ENCODE measurements at places on chromosomes 11 and 22. TPM values are rescaled to one million over a fixed set of nuclear protein-coding genes. Genes with fewer than 3 reads are reported as not detected.
A peak's percentile ranks its signal among the peaks of the same experiment; 100 is the strongest.

Gene LARGE1
- total RNA-seq, result 0.70 TPM

DNA sequence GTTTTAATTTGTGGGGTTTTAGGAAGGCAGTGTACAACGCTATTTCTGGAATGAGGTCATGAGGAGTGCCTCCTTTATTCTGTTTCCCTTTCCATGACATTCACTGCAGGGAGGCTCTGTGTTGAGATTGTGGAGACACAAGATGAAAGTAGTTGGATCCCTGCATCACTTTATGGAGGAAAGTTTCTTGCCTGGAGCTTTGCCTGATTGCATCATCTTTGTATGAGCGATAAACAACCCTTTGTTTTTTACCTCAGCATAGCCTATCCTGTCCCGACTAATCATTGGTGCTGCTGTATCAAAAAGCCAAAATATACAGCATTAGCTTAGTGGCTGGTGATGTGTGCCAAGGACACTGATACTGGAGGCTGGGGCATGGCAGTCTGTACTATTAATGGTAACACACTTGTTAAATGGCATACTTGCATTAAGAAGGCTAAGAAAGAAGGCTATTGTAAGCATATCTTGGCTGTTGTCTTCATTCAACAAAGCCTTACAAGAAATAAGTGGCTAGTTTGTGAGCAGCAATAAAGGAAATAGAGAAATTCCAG, 31.2 kb upstream of the SLC5A4 start:
- DNase-seq, result no peak

GRCh38 chr11:60498399-60498798, 5.8 kb downstream of the MS4A12 start:
- no peak for DNase-seq

GRCh38 chr11:1410366-1411291, 20.9 kb downstream of the BRSK2 start:
- no peak for DNase-seq

- DNase-seq, result no peak
These were observed 358.6 kb downstream of the TENM4 start for GRCh38 chr11:79082280-79082679.

GRCh38 chr22:36097880-36098279, 62.7 kb downstream of the APOL3 start:
- no peak for DNase-seq

DNA sequence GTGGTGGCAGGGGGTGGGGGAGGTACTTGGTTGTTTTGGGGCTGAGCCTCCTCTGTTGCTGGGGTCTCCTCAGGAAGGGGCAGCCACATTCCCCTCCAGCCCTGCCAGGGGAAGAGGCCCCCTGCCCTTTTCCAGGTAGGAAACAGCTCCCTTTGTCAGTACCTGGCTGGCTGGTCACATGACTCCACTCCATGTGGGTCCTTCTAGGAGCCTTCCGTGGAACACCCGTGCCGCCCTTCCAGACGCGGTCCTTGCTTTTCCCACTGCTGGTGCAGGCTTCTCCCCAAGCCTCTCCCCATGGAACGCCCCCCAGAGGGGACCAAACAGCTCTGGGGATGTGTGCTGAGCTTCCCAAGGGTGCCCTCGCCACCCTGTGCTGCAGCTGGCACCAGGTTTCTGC, 19.9 kb downstream of the IFT27 start:
- DNase-seq, result no peak

GRCh38 chr11:71384561-71384960, 63.6 kb downstream of the DHCR7 start:
- no peak for DNase-seq

DNA sequence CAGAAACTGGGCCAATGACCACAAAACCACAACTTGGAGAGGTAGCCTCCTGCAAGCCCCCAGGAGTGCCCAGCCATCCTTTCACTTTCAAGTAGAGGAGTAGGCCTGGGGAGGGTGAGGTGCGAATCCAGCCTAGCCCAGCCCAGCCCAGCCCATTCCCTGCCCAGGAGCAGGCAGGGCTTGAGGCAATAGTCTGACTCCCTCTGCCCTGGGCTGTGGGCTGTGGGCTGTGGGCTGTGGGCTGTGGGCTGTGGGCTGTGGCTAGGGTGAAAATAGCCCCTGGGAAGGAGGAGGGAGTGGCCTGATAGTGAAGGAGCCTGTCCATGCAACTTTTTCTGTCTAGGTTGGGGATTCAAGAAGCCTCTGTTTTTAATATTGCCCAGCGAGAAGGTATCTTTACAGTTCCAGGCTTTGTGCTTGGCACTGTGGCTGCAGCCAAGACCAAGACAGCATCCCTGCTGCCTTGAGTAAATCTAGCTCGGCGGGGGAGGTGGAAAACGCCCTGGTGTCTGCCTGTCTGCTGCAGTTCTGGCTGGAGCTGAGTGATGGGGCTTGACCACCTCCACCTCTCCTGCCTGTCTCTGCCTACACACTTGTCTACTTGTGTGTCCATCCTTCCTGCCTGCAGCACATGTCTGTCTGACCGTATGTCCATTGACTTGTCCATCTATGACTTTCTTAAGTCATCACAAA, 40.7 kb downstream of the LMO1 start:
- DNase-seq, result no peak

DNA sequence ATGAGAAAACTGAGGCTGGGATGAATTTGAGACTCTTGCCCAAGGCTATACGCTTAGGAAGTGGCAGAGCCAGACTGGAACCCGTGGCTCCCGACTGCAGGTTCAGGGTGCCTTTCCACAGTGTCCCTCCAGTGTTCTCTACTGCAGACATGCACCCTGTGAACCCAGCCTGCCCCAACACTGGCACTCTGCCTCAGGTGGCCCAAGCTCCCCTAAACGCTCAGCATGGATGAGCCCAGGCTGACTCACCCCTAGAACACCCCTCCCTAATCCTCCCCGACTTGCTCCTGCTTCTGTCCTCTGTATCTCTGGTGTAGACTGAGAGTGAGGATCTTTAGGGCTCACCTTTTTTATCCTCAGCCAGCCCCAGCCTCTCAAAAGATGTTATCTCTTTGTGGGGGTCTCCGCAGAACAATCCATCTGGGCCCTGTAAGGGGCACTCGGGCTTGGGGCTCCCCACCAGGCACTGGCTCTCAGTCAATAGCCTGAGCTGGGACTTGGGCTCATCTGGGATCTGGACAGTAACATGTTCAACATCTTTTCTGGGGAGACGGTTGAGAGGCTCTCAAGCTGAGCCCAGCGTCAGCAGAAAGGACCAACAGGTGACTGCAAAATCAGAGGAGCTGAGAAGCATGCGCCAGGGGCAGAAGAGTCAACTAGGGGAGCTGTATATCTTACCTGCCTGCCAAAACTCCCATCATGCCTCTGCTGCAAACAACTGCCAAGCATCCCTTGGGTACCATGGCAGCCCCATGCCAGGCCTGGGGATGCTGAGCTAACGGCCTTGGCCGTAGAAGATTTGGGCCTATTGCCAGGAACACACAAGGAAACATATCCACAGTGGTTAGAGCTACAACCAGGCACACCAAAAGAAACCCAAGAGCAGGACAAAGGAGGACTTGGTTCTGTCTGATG, 176.2 kb downstream of the BUD13 start:
- no peak for DNase-seq

Gene SULT4A1
- not detected for total RNA-seq

GRCh38 chr22:41285441-41285819, 557 bp downstream of the RANGAP1 start:
- peak; percentile 86 for DNase-seq

GRCh38 chr11:107740271-107740670, 28.4 kb upstream of the SLN start:
- DNase-seq, result no peak

DNA sequence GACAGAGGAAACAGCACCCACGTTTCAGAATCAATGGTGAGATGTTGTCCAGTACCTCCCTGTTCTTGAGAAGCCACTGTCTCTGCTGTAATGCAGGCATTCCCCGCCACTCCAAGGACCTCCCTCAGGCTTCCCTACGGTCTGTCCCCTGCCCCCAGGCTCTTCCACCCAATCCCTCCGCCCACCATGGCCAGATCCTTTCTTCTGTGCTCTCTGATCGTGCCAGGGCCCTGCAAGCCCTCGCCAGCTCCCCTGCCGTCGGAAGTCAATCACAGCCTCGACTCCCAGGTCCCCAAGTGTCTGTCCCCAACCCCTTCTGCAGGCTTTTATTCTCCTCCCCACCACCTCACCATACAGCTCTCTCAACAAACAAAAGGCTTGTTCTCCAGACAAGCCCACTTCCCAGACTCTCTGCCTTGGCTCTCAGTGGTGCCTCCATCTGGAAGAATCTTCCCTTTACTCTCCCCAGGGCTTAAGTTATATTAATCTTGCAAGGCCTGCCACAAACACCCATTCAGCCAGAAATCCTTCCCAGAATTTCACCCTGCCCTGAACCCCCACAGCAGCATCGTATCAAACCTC, 13.7 kb downstream of the SCN4B start:
- no peak for DNase-seq

Gene DDTL
- 3.5 TPM for total RNA-seq

Gene ABTB2
- total RNA-seq, result 1.0 TPM

- DNase-seq, result no peak
These were observed 61.5 kb downstream of the SYN3 start for GRCh38 chr22:32996702-32997101.

Gene SLC25A45
- total RNA-seq, result 40.0 TPM

Gene PEX16
- total RNA-seq, result 62.0 TPM

DNA sequence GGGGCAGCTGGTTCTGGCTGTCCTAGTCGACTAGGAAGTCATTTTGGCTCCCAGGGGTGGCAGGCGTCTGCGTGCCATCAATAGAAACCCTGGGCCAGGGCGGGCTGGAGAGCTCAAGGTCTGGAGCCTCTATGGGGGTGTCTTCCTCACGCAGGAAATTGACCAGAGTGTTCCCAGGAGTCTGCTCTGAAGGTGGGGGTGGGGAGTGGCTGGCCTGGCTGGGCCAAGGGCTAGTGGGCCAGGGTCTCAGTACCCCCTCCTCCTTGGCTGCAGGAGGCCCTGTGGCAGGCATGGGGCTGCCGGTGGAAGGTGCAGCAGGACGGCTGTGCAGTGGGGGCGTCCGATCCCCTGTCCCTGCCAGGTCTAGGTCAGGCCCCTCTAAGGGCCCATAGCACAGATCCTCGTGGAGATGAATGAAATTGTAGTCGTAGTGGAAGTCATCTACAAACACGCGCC, 64.6 kb downstream of the ARFGAP3 start:
- DNase-seq, result no peak

Gene TEX54
- total RNA-seq, result 0.59 TPM

Gene FOLR1
- total RNA-seq, result not detected

GRCh38 chr11:1497600-1497999, 11.0 kb upstream of the MOB2 start:
- no peak for DNase-seq

DNA sequence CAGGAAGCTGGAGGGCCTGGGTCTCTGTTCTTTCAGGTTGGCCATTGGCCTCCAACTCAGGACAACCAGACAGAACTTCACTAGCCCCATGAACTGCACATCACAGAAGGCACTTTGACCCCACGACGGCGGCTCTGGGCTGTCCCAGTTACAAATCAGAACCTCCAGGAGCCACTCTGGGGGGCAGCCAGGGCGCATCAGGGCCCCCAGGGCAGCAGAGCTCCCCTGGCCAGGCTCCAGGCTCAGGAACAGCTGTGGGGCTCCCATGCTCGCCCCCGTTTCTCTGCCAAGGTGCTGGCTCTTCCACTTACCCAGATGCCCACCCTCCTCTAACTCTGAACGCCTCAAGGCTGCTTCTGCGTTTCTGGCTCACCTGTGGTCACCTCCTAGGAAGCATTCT, 25.5 kb downstream of the TOLLIP start:
- DNase-seq, result no peak

DNA sequence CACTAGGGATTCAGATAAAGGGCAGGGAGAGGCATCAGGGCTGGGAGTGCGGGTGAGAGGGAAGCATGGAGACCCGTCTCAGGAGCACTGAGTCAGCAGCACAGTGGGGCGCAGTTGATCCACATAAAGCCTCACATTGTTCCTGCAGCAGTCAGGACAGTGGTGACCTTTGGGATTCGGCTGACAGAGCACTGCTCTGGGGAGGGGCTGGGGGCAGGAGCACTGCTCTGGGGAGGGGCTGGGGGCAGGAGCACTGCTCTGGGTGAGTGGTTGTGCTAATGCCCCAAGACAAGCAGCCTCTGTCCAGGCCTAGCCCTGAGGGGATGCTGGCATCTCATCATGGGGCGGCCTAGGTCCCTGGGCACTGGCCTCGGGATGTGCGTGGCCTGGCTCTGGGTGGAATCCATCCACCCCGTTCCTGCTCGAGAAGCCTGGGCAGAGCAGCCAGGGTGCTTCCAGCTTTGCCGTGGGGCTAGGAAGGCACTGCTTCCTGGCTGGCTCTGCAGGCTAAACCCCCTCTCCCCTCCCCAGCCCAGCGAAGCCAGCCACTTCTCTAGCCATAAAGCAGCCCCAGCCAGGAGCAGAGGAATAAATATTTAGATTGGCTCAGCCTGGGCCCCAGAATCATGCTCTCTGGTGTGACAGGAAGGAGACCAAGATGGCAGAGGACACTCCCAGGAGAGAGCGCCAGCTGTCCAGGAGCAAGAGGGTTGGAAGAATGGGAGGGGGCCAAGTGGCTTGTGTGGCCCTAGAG, 7.3 kb downstream of the OAF start:
- no peak for DNase-seq

GRCh38 chr11:66879583-66879982, 22.7 kb downstream of the LRFN4 start:
- no peak for DNase-seq

- no peak for DNase-seq
These were observed 17.8 kb upstream of the RAPSN start for GRCh38 chr11:47466701-47467250.

DNA sequence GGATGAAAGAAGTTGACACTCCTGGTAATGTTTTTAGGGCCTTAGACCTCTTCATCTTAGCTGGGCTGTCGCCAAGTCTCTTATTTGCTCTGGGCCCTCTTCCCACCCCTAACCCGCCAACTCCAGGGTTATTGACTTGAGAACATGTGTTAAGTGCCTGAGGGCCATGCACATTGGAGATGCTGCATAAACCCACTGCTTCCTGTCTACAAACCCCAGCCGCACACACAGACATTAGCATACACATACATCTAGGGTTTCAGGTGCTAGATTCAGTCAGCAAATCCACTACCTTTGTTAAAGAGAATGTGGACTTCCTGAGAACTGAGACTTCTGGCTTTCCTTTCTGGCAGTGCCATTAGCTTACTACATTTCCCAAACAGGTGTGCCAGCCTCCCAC, 817 bp downstream of the PANX3 start:
- no peak for DNase-seq

DNA sequence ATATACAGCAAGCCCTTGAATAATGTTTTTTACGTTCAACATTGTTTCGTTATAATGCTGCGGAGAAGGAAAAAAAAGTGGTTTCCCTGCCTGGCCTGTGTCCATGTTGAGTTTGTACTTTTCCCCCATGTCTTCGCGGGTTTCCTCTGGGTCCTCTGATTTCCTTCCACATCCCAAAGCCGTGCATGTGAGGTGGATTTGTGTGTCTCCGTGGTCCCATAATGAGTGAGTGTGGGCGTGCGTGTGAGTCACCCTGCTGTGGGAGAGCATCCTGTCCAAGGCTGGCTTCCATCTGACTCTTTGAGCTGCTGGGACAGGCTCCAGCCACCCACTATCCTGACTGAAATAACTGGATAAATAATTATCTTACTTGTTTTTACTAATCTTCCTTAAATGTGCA, 29.6 kb upstream of the SNX19 start:
- no peak for DNase-seq
